Muscle of back (tissue), 13 donors: ENCODE measurements at places on chromosomes 13 and 19.

GRCh38 chr19:39177110-39177699, 19.6 kb upstream of the NCCRP1 start:
- DNase-seq: no peak

- peak; percentile 39 for DNase-seq
Measured at GRCh38 chr19:28435551-28436271, 777.2 kb downstream of the UQCRFS1 start.

- peak; percentile 31 for DNase-seq
Measured at GRCh38 chr19:16714702-16715287, 4.9 kb upstream of the NWD1 start.

DNA sequence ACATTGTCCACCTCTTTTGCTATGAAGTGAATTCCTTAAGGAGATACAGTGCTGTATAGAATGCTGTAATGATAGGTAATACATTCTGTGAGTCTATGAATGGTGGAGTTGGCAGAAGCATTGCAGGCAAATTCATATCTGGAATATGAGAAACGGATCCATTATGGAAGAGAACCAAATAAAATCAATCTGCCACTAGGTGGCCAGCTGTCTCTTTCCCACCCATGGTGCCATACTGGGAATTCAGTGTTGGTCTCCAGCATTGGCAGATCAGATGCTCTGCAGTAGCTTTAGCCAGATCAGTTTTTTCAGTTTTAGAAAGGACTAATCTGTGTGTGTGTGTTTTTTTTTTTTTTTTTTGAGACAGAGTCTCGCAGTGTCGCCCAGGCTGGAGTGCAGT, 27.6 kb downstream of the DNAJC3 start:
- DNase-seq: no peak

DNA sequence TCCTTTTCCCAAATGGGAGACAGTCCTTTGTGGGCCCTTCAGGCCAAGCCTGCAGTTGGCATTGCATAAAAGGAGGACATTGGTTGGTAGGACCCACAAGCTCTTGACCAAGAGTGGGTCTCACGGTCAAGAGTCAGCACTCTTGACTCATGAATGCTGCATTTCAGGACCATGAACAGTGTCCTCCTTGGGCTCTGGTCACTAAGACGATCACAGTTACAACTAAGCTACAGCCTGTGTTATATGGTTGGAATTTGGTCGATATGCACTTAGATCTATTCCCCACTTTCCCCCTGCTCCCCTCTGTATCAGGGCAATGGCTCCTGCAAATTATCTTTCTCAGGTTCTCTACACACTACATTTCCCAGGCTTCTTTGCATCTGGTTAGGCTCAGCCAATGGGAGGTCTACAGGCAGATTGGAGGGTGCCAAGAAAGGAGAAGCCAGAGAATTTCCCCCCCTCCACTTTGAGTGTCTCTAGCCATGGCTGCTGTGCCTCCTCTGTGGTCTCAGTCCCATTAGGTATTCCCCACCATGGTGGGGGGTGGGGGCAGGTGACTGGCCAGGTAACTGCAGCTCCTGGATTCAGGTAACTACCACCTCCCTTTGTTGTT, 3.1 kb upstream of the OLFM2 start:
- DNase-seq: no peak

GRCh38 chr13:35347679-35348205, 128.7 kb downstream of the MAB21L1 start:
- no peak for DNase-seq

GRCh38 chr13:47843005-47843404, 158.1 kb downstream of the SUCLA2 start:
- no peak for DNase-seq
